NCI-H1105 (cell line): ENCODE measurements at places on chromosomes 7 and 10.

DNA sequence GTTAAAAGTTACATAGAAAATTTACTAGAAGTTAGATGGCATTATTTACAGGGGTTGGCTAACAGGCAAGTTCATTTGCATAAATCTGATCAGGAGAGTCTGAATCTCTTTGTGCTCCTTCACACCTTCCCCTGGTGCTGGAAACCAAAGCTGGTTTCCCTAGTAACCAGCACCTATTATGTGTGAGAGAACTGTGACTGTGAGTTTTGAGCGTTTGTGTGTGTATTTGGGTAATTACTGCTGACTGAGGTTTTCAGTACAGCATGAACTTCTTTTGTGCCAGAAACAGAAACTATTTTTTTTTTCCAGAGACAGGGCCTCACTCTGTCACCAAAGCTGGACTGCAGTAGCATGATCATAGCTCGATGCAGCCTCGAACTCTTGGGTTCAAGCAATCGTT is 10.3 kb upstream of the IFIT1B start:
- DNase-seq: no peak

- no peak for DNase-seq
These were observed 11.4 kb upstream of the LRRC61 start for GRCh38 chr7:150311711-150312110.

GRCh38 chr10:72697716-72698115 is 5.8 kb downstream of the MCU start:
- DNase-seq: no peak

DNA sequence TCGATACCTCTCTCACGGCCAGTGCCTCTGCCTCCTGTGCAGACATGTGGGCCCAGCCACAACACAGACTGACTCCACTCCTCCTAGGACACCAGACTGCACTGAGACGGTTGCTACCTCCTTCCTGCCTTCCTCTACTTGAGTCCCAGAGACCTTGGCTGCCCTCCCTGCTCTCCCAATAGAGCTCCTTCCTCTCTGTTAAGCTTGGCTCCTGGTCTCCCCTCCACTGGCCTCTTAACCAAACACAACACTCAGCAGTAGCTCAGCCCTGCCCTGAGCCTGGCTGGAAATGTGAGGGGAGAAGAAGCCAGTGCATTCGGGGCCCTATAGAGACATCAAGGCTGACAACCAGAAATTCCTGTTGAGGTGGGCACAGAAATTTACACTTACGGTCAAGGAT is 102.0 kb downstream of the HTR5A start:
- DNase-seq: no peak

GRCh38 chr10:79927111-79927828 is 21.6 kb downstream of the SFTPD start:
- no peak for DNase-seq
